Occipital lobe (tissue), 3 donors: ENCODE measurements at places on chromosomes 5 and 9.

DNA sequence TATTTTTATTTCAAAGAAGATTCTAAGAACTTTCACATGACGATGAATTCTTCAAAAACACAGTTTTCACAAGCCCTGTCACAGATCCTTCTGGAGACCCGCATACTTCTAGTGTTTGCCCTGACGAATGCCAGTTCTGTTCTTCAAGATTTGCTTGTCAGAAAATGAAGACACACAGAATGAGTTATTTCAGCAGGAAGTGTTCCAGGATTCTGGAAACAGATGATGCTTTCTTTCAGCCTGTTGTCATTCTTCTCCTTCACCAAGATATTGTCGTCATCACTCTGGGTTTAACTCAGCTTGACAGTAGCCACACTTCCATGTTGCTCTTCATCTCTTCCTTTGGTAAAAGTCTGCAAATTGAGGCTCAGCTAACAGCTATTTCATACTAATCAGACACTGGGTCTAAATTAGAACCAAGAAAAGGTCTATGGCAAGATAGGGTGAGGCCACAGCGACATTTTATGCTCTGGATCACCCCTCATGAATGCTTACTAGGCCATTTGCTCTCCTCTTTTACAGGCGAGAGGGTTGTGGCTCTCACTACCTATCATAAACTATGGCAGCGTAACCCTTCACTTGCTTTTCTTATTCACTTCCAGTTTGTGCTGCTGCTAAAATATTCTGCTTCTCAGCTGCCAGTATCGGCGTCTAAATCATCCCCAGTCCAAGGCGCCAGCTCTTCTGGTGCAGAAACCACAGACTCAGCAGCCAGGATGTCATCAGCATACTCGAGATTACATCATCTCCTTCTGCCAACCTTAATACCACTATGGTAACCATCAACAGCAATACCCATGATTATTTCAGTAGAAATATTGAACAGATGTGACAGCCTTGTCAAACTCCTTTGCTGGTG lies 159.6 kb upstream of the TBCA start:
- DNase-seq = no peak

- DNase-seq = no peak
Measured at GRCh38 chr5:105663671-105664070, 2007.1 kb downstream of the EFNA5 start.

DNA sequence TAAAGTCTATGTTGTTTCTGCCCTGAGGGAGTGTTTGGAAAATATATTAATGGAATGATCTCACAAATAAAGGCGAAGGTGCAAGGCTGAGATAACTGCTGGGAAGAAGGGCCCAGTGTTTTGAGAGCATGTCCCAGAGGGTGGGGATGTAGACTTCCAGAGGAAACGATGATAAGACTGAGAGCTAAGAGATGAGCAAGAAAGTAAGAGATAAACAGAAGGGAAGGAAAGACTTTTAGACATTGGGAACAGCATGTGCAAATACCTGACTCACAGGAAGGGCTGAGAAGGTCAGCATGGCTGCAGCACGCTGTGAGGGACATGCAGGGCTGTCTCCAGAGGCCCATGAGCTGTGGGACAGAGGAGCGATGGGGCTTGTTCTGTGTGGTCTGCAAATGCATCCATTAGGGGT lies 19.9 kb upstream of the ADRB2 start:
- no peak for DNase-seq

DNA sequence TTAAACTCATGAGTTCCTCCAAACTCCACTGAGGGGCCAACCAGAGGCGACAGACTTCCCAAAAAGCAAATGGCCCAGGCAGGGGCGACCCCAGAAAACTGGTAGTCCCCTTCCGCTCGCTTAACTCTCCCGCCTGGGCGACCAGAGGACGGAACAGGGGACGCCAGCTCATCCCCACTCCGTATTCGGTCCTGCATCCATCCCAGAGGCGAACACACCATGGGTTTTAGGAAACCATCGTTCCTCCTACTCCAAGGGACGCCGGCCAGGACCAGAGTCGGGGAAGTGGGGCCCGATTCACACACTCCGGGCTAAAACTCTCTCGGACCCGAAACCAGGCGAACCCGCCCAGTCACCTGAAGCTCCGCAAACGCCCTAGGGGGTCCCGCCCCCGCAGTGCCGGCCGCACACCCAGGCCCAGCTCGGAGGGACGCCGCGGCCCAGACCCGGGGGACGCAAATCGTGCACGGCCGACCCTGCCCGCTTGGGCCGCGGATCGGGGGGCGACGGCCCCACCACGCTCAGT lies 478 bp downstream of the TEX10 start:
- peak; percentile 34 for DNase-seq

DNA sequence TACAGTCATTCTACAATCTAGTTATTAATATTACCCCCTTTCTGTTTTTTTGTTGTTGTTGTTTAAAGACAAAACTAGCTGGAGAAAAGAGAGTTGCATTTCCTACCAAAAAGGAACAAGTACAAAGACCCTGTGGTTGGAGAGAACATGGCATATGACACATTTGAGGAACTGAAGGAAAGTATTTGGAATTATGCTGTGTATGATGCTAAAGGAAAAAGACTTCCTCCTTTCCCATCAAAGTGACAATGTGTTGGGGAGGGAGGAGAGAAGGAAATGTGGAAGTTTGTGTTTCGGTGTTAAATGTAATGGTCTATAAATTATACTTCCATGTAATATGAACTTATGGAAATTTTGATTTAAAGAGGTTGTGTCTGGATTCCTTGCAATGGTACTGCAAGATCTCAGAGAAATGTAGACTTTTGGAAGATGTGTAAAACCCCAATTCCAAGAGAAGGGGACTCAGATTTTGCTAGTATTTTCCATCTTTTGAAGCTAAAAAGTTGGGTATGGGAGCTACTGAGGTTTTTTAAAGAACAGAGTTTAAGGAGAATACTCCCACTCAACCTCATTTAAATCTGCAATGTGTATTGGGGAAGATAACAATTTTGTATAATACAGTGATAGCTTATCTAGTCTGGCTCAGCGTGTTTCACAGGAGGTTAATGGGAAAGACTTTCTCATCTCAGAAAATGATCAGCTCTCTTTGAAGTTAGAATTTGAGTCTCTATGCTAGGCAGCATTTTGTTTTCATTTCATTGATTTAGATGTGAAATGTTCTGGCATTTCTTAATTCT lies 15.4 kb upstream of the TNFSF8 start:
- DNase-seq = no peak

GRCh38 chr5:17233488-17233887 lies 16.1 kb downstream of the BASP1 start:
- no peak for DNase-seq

- no peak for DNase-seq
Measured at GRCh38 chr9:116726602-116727001, 39.5 kb downstream of the TRIM32 start.

GRCh38 chr5:36238502-36239295 lies 3.0 kb downstream of the NADK2 start:
- no peak for DNase-seq

DNA sequence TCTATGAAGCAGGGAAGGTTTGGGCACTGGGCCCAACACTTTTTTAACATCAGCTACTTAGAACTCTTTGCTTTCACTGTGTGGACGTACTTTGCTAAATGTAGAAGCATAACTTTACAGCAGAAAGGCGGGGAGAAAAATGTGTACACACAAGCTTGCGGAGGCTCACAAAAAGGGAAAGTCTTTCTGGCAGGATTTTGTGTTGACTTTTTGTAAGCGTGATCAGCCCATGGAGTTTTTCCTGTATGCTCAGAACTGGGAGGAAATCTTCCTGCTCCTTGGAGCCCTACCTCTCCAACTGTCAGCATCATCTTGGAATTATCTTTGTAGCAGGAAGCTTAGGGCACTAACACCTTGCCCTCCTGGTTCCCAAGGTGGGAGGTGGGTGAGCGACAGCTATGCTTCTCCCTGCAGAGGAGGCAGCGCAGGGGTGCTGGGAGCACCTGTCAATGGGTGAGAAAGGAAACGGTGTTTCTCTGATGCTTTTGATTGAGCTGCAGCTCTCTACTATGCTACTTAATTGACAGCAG lies 321.9 kb downstream of the GADD45G start:
- peak; percentile 28 for DNase-seq

- DNase-seq = no peak
Measured at GRCh38 chr9:104575456-104575855, 6.5 kb downstream of the OR13C8 start.

GRCh38 chr5:112794410-112794809 lies 56.7 kb downstream of the APC start:
- DNase-seq = no peak

DNA sequence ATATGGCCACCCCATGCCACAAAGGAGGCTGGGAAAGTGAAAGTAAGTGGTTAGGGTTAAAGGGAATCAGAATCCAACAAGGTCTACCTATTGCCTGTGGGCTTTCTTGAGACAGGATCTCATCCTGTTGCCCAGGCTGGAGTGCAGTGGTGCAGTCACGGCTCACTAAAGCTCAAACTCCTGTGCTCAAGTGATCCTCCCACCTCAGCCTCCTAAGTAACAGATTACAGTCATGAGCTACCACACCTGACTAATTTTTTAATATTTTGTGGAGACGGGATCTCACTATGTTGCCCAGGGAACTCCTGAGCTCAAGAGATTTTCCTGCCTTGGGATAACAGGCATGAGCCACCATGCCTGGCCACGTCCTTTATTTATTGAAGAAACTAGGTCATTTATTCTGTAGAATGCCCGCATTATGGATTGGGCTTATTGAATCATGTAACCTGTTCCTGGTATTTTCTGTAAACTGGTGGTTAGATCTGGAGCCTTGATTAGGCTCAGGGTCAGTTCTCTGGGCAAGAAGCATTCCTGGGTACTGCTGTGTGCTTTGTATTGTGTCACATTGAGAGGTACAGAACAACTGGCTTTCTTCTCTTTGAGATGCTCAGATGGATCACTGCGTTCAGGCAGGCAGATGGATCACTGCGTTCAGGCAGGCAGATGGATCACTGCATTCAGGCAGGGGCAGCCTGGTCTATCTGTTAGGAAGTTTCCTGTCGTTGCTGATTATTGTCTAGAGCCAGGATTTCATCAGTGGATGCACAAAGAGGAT lies 41.6 kb downstream of the ERGIC1 start:
- no peak for DNase-seq

DNA sequence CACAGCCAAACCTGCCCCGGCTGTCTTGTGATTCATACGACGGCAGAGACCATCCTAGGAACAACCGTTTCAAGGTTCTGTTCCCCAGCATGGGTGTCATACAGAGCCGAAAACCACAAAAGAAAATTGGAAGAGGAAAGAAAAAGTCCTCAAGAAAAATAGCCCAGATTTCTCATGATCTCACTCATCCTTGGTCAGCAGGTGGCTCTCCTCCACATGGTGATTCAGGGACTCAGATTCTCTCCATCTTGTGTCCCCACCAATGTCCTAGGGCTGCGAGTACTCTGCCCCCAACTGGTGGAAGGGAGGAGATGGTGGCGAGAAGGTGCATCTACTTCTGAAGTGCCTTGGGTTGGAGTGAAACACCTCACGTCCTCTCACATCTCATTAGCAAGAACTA lies 25.6 kb downstream of the PDZD2 start:
- no peak for DNase-seq

DNA sequence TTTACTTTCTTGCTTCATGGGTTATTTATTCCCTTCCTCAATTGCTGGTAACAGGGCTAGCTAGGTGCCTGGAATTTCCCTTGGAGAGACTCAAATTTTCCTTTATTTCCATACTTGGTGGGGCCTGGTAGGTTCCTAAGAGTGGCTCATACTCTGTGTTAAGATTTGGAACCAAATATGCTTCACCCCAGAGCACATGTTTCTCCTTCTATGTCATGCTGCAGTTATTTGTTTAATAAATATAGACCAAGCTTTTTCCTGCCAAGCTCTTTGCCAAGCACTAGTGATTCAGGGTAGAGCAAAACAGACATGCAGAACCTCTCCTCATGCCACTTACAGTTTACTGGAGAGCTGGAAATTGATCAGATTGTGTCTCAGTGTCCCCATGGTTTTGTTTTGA lies 290.3 kb upstream of the SGCD start:
- no peak for DNase-seq

DNA sequence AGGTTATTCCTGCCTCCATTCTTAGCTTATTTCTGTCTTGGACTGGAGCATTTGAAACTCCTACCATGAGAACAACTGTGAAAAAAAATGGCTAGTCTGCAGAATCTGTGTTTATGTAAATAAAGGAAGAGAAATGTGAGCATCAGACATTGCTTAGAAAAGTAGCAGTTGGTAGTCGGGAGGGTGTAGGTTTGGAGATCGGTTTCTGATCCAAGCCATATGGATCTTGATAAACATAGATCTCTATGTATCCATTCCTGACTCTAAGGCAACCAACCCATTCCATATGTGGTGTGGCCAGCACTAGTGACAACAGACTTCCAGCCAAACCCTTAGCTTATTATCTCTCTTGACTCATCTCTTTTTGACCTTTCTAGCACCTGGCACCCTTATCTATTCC lies 127.1 kb downstream of the NMUR2 start:
- no peak for DNase-seq

- DNase-seq = no peak
Measured at GRCh38 chr9:130181678-130182380, 9.6 kb downstream of the NCS1 start.

GRCh38 chr9:123784518-123784917 lies 145.4 kb downstream of the DENND1A start:
- DNase-seq = no peak

DNA sequence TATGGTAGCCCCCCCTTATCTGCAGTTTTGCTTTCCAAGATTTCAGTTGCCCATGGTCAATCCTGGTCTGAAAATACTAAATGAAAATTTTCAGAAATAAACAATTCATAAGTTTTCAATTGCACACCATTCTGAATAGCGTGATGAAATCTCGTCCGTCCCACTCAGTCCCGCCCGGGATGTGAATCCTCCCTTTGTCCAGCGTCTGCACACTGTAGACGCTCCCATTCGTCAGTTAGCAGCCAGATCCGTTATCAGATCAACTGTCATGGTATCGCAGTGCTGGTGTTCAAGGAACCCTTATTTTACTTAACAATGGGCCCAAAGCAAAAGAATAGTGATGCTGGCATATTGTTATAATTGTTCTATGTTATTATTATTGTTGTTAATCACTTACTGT lies 98.6 kb downstream of the TMEM215 start:
- no peak for DNase-seq

- no peak for DNase-seq
Measured at GRCh38 chr5:60997721-60998120, 52.7 kb downstream of the NDUFAF2 start.

DNA sequence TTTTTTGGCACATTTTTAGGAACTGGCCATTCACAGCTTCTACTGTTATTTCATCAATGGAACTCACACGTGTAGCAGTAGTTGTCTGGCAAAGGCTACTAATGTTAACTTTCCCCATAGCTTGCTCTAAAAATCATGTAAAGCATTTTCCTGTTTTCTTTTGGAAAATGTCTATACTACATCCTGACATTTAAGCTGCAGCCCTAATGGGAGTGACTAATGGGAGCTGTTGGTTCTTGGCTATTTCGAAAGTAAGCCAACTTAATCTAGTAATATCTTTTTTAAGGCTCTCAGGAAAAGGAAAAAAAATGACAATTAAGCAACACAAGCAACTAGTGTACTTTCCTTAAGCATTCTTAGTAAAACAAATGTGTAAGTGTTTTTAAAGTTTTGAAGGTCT lies 169.2 kb downstream of the SLC12A2 start:
- no peak for DNase-seq

- no peak for DNase-seq
Measured at GRCh38 chr5:77761606-77762005, 14.5 kb downstream of the TBCA start.
